ENCODE measurements at places on chromosomes 11 and 22.

DNA sequence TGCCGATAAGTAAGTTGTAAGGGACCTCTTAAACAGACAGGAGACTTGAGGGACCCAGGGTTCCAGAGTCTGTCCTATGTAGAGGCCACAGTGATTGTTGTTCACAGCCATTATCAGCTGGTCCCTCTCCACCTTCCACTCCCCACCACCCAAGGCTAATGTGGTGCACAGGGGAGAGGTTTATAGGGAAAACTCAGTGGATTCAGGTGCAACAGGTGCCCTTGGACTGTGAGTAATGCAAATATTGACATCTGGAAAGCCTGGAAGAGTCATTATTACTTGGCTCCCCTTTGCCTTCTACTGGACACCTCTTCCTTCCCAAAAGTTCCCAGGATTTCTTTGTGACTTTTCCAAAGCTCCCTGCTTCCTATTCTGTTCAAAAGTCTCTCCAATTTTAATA is 441.1 kb upstream of the CCDC90B start:
- DNase-seq: no peak

- DNase-seq: no peak
Measured at GRCh38 chr11:117475716-117476530, 148.3 kb downstream of the CEP164 start.

GRCh38 chr11:95716266-95716665 is 73.3 kb downstream of the FAM76B start:
- DNase-seq: no peak

DNA sequence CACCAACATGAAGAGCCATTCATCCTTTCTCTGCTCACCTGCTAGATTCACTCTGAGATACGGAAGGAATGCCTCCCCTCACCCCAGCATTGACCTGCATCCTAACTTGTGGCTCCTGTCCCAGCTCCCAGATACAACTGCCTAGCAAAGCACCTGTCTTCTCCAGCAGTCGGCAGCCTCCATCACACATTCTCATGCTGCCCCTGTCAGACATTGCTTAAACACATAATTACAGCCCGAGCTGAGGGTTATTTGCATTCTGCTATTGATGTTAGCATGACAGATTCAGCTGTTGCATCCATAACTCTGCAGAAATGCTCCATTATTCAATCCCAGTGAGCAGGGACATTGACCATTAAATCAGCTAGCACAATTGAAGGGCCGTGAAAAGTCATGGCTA is 184.4 kb upstream of the NARS2 start:
- no peak for DNase-seq

- no peak for DNase-seq
Measured at GRCh38 chr11:94834911-94835593, 66.9 kb downstream of the AMOTL1 start.

GRCh38 chr11:394034-394857 is at the start of gene PKP3:
TSS of gene PKP3 (plus strand) at chr11:394209. CDS start at chr11:394293, 84 bp downstream.
- no peak for DNase-seq
